Activated naive CD4-positive, alpha-beta T cell treated with anti-CD3 and anti-CD28 coated beads for 36 hours (primary cell): ENCODE measurements at places on chromosomes 16 and 17. TPM values are rescaled to one million over a fixed set of nuclear protein-coding genes. Genes with fewer than 3 reads are reported as not detected.
A peak's percentile ranks its signal among the peaks of the same experiment; 100 is the strongest.

DNA sequence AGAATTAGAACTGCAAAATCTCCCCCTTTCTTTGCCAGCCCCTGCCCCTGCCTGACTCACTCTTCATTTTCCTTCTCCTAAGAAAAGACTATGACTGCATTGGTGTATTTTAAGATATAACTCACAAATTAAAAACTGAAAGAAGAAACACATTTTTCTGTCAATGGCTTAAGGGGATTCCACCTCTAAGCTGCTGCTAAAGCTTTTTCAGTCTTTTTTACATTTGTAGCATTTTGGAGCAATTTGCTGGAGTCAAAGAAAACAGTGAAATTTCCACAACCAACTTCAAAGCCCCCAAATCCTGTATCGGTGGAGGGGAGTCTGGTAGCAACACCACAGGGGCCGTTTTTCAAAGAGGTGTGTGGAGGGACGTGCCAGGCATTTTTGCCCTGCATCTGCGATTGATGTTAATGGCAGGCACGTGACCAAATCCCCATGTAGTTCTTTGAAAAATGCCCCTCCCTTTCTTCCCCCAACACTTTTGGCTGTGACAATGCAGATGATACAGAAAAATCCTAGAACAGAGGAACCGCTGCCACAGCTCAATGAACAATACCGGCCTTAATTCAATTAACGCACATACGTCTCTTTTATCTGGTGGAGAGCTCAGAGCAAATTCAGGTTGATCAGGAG, 28.5 kb downstream of the MAF start:
- no peak for DNase-seq
- no peaks in the 10 kb centered on the region for H3K36me3 ChIP-seq
- no peaks in the 10 kb centered on the region for H3K4me1 ChIP-seq

GRCh38 chr16:49343291-49343690, 30.3 kb upstream of the C16orf78 start:
- H3K36me3 ChIP-seq, result no peaks in the 10 kb centered on the region
- no peak for DNase-seq
- H3K4me3 ChIP-seq, result no peak overlapping the region
- peaks cover 15% of the 10 kb centered on the region for H3K27me3 ChIP-seq
- no peaks in the 10 kb centered on the region for H3K4me1 ChIP-seq
- H3K27ac ChIP-seq, result no peak overlapping the region

GRCh38 chr16:61891460-61891859, 144.8 kb downstream of the CDH8 start:
- H3K4me1 ChIP-seq, result no peaks in the 10 kb centered on the region
- H3K36me3 ChIP-seq, result no peaks in the 10 kb centered on the region
- no peak overlapping the region for H3K27ac ChIP-seq
- no peaks in the 10 kb centered on the region for H3K27me3 ChIP-seq
- no peak overlapping the region for H3K4me3 ChIP-seq

- no peak for DNase-seq
- H3K4me1 ChIP-seq, result peaks cover 18% of the 10 kb centered on the region
- no peaks in the 10 kb centered on the region for H3K27me3 ChIP-seq
- no peaks in the 10 kb centered on the region for H3K36me3 ChIP-seq
- no peak overlapping the region for H3K4me3 ChIP-seq
Measured at GRCh38 chr16:70793851-70794502, 7.0 kb downstream of the VAC14 start.

GRCh38 chr17:42841975-42842685, 2.2 kb upstream of the AOC2 start:
- peak overlapping the region; percentile 31 for H3K27ac ChIP-seq
- no peak overlapping the region for H3K4me3 ChIP-seq
- DNase-seq, result no peak
- peaks cover 36% of the 10 kb centered on the region for H3K36me3 ChIP-seq
- H3K27me3 ChIP-seq, result no peaks in the 10 kb centered on the region
- H3K4me1 ChIP-seq, result peaks cover 13% of the 10 kb centered on the region

- DNase-seq, result no peak
- H3K4me1 ChIP-seq, result no peaks in the 10 kb centered on the region
- no peaks in the 10 kb centered on the region for H3K27me3 ChIP-seq
- H3K4me3 ChIP-seq, result no peak overlapping the region
- peaks cover 2% of the 10 kb centered on the region for H3K36me3 ChIP-seq
- no peak overlapping the region for H3K27ac ChIP-seq
Measured at GRCh38 chr17:26809033-26809432, 484.9 kb upstream of the WSB1 start.

Gene TEN1
- total RNA-seq, result 12.2 TPM

Gene CTRL
- total RNA-seq, result 1.5 TPM

- peaks cover 5% of the 10 kb centered on the region for H3K36me3 ChIP-seq
- DNase-seq, result no peak
- no peak overlapping the region for H3K27ac ChIP-seq
- H3K4me3 ChIP-seq, result no peak overlapping the region
- no peaks in the 10 kb centered on the region for H3K27me3 ChIP-seq
Measured at GRCh38 chr17:43143201-43143600, 18.0 kb upstream of the BRCA1 start.

Gene FA2H
- total RNA-seq, result not detected

- peaks cover 9% of the 10 kb centered on the region for H3K27me3 ChIP-seq
- no peak for DNase-seq
- no peak overlapping the region for H3K27ac ChIP-seq
- H3K4me3 ChIP-seq, result no peak overlapping the region
- no peaks in the 10 kb centered on the region for H3K36me3 ChIP-seq
Measured at GRCh38 chr17:5669191-5669590, 84.9 kb upstream of the NLRP1 start.

DNA sequence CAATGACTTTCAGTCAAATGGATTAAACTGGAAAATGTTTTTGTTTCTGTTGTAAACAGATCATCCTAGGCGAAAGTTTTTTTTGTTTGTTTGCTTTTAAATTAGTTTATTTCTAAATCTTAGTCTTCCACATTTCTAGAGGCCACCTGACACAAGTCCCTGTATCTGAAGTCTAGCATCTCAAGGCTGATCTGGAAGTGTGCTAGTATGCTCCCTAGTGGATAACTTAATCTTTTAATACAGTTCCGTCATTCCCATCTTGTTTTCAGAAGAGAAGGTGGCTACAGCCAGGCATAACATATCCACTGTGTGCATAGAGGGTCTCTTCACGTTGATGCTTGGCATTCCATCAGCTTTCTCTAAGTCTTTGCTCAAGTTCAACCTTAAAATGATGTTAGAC, 7.6 kb downstream of the IFT20 start:
- peaks cover 13% of the 10 kb centered on the region for H3K36me3 ChIP-seq
- H3K4me1 ChIP-seq, result peaks cover 21% of the 10 kb centered on the region
- no peak overlapping the region for H3K27ac ChIP-seq
- DNase-seq, result no peak

DNA sequence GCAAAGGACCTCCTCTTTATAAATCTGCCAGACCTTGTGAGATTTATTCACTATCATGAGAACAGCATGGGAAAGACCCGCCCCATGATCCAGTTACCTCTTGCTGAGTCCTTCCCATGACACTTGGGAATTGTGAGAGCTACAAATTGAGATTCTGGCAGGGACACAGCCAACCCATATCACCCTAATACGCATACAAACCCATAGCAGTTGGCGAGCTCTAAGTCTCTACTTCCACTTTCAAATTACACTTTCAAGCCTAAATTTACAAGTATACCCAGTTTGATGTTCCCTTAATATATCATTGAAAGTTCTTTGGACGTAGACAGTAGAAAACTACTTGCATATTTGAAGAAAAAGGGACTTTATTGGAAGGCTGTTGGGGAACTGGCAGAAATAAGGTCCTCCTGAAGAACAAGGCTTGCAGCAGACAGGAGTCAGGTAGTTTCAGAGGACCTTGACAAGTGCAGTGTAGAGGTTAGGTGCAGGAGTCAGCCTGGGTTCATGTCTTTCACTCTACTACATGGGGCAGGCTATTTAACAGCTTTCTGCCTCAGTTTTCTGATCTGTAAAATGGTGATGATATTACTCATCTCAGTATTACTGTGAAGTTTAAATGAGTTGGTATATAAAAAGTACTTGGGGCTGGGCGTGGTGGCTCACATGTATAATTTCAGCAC, 107.9 kb upstream of the EEF2KMT start:
- no peak overlapping the region for H3K4me3 ChIP-seq
- H3K4me1 ChIP-seq, result no peaks in the 10 kb centered on the region
- H3K27me3 ChIP-seq, result no peaks in the 10 kb centered on the region
- no peaks in the 10 kb centered on the region for H3K36me3 ChIP-seq
- no peak overlapping the region for H3K27ac ChIP-seq

DNA sequence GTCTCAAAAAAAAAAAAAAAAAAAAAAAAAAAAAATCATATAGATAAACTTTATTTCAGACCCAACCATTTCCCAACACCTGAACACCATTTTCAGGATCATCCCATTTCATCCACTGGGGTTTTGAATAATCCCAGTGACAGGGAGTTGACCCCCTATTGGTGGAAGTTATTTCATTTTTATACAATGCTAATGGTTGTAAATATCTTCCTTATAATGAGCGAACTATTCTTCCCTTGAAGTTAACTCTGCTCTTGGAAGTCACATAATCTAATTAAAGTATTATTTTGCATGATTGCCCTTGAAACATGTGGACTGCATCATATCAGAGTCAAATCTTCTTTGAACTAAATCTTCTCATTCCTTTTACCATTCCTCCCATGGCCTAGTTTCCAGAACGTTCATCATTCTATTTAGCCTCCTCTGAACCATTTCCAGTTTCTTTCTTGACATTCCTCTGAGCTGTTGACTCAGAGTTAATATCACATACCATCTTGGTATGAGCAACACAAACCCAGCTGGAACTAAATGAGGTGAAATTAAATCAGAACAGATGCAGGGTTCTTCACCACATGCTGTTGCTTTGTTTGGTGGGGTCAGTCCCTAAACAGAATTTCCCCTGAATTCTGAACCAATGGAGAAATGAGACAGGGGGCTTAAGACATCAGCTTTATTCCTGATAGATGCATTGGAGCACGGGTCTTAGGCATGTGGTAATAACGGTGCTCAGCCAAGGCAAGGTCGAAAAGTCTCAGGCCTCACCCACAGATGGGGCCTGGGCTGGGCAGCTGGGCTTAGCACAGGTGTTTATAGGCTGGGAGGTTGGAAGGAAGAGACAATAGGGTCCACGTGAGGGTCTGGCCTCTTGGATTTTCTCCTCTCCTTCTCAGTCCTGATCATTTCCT, 8.9 kb downstream of the HSD17B2 start:
- no peak overlapping the region for H3K27ac ChIP-seq
- no peaks in the 10 kb centered on the region for H3K36me3 ChIP-seq
- H3K4me3 ChIP-seq, result no peak overlapping the region
- no peaks in the 10 kb centered on the region for H3K4me1 ChIP-seq
- H3K27me3 ChIP-seq, result peaks cover 4% of the 10 kb centered on the region

GRCh38 chr17:80236911-80237310, 16.7 kb downstream of the SLC26A11 start:
- no peaks in the 10 kb centered on the region for H3K4me1 ChIP-seq
- H3K27ac ChIP-seq, result no peak overlapping the region
- no peak for DNase-seq
- peaks cover 27% of the 10 kb centered on the region for H3K36me3 ChIP-seq

DNA sequence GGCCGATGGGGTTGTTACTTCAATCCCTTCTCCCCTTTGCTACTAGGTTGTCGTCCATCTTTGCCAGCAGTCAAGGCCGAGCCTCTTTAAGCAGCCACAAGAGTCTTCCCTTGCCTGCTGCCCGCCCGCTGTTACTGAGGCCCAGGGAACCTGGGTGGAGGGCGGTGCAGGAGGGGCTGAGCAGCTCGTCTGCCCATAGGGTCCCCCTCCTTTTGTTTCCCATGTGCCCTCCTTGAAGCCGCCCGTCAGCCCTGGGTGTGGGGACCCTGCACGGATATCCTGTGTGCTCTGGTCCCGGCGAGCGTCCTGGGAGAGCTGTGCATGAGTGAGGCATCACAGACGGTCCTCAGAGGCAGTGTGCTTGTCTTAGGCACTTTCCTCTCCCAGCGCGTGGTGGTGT, 37.9 kb upstream of the CAPN15 start:
- H3K27ac ChIP-seq, result no peak overlapping the region
- no peaks in the 10 kb centered on the region for H3K4me1 ChIP-seq
- DNase-seq, result no peak
- H3K36me3 ChIP-seq, result peaks cover 4% of the 10 kb centered on the region
- H3K4me3 ChIP-seq, result no peak overlapping the region

DNA sequence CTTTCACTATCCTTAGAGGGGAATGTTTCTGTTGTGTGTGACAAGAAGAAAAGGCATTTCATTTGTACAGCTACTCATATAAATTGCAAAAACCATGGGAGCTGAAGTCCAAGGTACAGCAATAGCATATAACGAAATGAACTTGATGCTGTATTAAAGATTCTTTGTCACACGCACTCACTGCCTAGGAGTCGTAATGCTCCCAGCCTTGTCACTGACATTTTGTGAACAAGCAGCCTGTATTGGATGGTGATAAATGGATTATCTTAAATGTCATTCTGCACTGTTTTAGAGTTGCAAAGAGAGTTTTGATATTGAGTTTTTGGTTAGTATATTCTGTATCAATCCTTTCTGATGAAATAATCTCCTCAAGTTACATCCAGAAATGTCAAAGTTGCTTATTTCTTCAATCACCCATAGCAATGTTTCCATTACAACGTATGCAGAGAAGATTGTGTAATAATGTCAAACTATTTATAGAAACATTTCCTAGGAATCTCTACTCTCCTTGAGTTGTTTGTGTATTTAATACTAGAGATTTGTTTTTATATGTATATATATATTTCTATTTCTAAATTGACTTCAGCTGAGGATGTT, 270.6 kb downstream of the FTO start:
- no peaks in the 10 kb centered on the region for H3K4me1 ChIP-seq
- no peak overlapping the region for H3K27ac ChIP-seq
- no peak for DNase-seq
- H3K4me3 ChIP-seq, result no peak overlapping the region
- no peaks in the 10 kb centered on the region for H3K27me3 ChIP-seq
- H3K36me3 ChIP-seq, result no peaks in the 10 kb centered on the region

GRCh38 chr17:80445726-80446110, 30.7 kb downstream of the NPTX1 start:
- no peaks in the 10 kb centered on the region for H3K36me3 ChIP-seq
- no peaks in the 10 kb centered on the region for H3K4me1 ChIP-seq
- no peaks in the 10 kb centered on the region for H3K27me3 ChIP-seq
- no peak overlapping the region for H3K4me3 ChIP-seq
- H3K27ac ChIP-seq, result no peak overlapping the region

Gene CYGB
- not detected for total RNA-seq

DNA sequence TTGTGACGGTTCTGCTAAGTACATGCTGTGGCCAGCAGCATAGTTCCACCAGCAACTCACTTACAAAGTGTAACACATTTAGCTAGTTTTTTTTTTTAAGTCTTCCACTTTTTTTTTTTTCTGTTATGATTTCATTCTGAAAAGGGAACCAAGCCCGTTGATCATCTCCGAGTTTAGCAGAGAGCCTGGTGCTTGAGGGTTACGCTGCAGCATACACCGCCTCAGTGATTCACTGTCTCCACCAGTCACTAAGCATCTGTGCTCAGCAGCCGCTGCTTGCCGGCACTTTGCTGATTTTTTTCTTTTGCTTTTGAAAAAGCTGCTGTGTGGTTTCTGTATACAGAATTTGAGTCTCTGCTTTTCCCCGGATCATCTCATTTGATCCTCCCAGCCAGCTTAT, 194.5 kb upstream of the CDH13 start:
- no peak for DNase-seq
- H3K27me3 ChIP-seq, result no peaks in the 10 kb centered on the region
- H3K36me3 ChIP-seq, result no peaks in the 10 kb centered on the region
- H3K4me3 ChIP-seq, result no peak overlapping the region
- no peak overlapping the region for H3K27ac ChIP-seq
- H3K4me1 ChIP-seq, result no peaks in the 10 kb centered on the region

Gene SPATA32
- total RNA-seq, result not detected

- H3K27me3 ChIP-seq, result no peaks in the 10 kb centered on the region
- peaks cover 5% of the 10 kb centered on the region for H3K4me1 ChIP-seq
- DNase-seq, result no peak
- no peak overlapping the region for H3K27ac ChIP-seq
Measured at GRCh38 chr17:73987845-73988509, 215.5 kb upstream of the RPL38 start.
